ENCODE measurements at places on chromosomes 3 and 15. TPM values are rescaled to one million over a fixed set of nuclear protein-coding genes. Genes with fewer than 3 reads are reported as not detected.

The ZNF80 gene
- total RNA-seq: not detected

The TRIM69 gene
- 19.7 TPM for total RNA-seq

The ETV5 gene
- 8.8 TPM for total RNA-seq

GRCh38 chr3:54900838-54901591 is 26.8 kb downstream of the LRTM1 start:
- H3K27me3 ChIP-seq: no peaks in the 10 kb centered on the region
- no peaks in the 10 kb centered on the region for H3K36me3 ChIP-seq
- H3K4me1 ChIP-seq: peaks cover 2% of the 10 kb centered on the region
- no peak overlapping the region for H3K27ac ChIP-seq
- H3K4me3 ChIP-seq: no peak overlapping the region
- no peak for DNase-seq

GRCh38 chr15:79769069-79769481 is 127.7 kb downstream of the MTHFS start:
- no peak overlapping the region for H3K4me3 ChIP-seq
- no peak overlapping the region for H3K27ac ChIP-seq
- DNase-seq: no peak
- no peaks in the 10 kb centered on the region for H3K36me3 ChIP-seq

- no peak overlapping the region for H3K4me3 ChIP-seq
- H3K36me3 ChIP-seq: no peaks in the 10 kb centered on the region
- no peak for DNase-seq
Observed at GRCh38 chr3:48528754-48529153, 24.8 kb upstream of the SHISA5 start.

GRCh38 chr15:58746174-58746573 is 3.3 kb downstream of the ADAM10 start:
- H3K27ac ChIP-seq: no peak overlapping the region
- no peak overlapping the region for H3K4me3 ChIP-seq
- H3K27me3 ChIP-seq: no peaks in the 10 kb centered on the region
- DNase-seq: no peak
- H3K36me3 ChIP-seq: no peaks in the 10 kb centered on the region

DNA sequence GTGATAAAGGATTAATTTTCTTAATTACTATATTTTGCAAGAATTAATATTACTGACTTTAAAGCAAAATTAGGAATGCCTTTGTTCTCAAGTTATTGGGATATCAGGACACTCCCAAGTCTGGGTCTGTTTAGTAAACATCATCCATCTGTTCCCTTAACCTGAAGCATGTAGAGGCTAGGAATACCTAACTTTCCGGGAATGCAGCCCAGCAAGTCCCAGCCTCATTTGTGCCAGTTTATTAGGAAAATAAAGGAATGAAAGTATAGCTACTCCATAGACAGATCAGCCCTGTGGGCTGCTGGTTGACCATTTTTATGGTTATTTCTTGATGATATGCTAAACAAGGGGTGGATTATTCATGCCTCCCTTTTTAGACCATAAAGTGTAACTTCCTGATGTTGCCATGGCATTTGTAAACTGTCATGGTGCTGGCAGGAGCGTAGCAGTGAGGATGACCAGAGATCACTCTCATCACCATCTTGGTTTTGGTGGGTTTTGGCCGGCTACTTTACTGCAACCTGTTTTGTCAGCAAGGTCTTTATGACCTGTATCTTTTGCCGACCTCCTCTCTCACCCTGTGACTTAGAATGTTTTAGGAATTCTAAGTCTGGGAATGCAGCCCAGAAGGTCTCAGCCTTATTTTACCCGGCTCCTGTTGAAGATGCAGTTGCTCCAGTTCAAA is 540.2 kb downstream of the NAALADL2 start:
- no peaks in the 10 kb centered on the region for H3K36me3 ChIP-seq
- no peaks in the 10 kb centered on the region for H3K4me1 ChIP-seq
- H3K4me3 ChIP-seq: no peak overlapping the region
- no peak overlapping the region for H3K27ac ChIP-seq
- no peak for DNase-seq

Measured in ovary (tissue), 10 donors.